ENCODE measurements at places on chromosomes 13 and 19.

DNA sequence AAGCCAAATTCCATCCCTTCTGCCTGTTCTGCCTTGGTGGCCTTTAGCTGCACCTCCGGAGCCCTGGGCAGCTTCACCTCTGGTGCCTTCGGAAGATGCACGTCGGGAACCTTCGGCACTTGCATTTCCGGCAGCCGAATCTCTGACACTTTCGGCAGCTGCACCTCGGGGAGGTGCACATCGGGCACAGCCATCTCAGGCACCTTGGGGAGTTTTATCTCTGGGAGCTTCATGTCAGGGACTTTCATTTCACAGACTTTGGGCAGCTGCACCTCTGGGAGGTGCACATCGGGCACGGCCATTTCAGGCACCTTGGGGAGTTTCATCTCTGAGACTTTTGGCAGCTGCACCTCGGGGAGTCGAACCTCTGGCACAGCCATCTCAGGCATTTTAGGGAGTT lies 6.0 kb upstream of the HIPK4 start:
- DNase-seq = no peak

DNA sequence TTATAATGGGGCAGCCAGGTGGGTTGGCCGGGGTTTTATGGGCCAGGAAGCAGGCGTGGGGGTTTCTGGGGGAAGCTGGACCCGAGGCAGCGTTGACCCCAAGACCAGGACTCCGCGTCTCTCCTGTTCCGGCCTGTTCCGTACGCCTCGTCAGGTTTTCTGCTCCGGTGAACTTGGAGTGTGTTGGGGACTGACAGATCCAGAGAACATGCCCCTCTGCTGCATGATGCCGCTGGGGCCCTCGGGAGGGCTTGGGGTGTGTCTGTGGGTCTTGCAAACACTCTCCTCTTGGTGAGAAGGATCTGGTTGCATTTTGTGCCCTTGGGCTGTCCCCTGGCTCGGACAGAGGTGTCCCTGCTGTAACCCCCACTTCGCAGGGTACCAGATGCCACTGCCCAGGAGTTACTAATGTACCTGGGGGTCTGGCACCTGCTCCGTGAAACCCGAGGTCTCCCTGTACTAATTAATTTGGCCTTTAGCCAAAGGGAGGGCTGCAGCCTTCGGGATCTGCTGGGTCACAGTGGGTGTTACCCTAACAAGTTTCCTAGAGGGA lies 15.6 kb downstream of the KDM4B start:
- no peak for DNase-seq

DNA sequence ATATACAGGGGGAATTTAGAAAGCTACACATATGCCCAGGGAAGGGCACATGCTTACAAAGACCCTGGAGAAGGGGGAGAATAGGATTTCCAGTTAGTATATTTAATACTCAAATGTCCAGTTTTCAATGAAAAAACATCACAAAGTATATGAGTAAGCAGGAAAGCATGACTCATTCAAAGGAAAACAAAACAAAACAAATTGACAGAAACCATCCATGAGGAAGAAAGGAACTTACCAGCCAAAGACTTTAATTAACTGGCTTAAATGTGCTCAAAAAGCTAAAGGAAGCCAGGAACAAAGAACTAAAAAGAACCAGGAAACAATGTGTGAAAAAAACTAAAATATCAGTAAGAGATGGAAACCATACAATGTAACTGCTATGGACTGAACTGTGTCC lies 716.2 kb upstream of the ARGLU1 start:
- DNase-seq = no peak

DNA sequence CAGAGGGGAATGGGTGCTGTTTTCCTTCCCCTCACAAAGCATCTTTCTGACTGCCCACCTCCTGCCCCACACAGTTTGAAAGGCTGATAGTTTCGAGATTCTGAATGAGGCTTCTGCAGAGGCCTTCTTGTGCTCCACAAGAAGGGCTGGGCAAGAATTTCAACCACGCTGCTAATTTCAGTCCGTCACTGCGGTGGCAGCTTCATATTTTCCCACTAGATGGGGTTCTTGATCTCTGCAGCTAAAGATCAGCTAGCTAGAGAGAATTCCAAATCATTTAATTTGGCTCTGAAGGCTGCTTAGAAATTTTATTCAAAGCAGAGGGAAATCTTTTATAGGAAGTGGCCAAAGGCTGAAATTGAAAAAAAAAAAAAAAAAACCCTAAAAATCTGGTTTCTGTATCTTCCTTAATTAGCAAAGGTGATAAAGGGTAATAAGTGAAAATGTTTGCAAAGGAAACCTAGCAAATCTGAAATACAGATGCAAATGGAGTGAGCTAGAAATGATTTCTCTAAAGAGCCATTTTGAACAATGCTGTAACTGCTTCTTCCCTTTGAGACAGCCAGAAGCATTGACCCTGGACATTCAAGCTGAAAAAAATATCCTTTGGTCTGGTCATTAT lies 38.0 kb upstream of the C13orf42 start:
- DNase-seq = peak; percentile 86

GRCh38 chr13:42992764-42993122 lies 702 bp upstream of the EPSTI1 start:
- no peak for DNase-seq
